ENCODE measurements at places on chromosomes 3 and 15. TPM values are rescaled to one million over a fixed set of nuclear protein-coding genes. Genes with fewer than 3 reads are reported as not detected.

Gene MED12L
- total RNA-seq: 2.0 TPM

- no peak for DNase-seq
These were observed 68.6 kb upstream of the ITGA11 start for GRCh38 chr15:68500363-68501258.

- DNase-seq: no peak
These were observed 19.4 kb downstream of the ZNF80 start for GRCh38 chr3:114218006-114218405.

DNA sequence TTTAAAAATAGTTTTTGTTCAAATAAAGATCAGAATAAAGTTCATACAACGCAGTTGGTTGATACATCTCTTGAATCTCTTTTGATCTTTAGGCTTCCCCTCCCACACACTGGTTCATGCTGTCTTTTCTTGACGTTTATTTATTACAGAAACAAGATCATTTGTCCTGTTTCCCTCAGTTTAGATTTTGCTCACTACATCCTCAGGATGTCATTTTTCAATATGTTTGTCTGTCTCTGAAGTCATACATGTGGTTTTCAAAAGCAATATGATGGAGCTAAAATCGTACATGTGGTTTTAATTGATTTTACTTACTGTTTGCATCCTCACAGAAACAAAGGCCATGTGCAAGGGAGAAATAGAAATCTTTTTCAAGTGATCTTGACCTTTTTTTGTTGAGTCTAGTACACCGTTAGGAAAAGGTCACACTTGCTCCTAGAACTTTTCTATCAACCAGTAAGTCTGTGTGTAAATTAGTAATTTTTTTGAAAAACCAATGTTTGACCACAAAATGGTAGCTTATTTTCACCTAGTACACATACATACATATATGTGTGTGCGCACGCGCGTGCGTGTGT is 63.7 kb upstream of the SENP5 start:
- DNase-seq: no peak

Measured in HT1080 (cell line).